SK-MEL-5 (cell line): ENCODE measurements at places on chromosomes 12 and 14.
A peak's percentile ranks its signal among the peaks of the same experiment; 100 is the strongest.

DNA sequence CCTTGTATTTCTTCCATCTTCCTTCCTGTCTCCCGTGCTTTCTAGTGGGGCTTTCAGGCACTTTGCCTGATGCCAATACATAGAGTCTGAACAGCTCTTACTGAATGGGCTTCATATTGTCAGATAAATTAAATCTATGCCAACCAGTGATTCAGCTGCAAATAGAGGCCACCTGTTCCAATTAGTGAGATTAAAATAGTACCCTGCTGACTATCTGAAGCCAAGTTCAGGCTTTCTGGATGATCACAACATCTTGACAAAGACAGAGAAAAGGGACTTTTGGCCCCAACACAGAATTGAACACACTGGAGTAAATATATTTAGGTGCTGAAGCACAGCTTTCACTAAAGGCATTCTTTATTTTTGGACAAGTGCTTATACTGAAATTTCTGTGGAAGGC is 11.8 kb downstream of the TMCC3 start:
- no peak for DNase-seq

DNA sequence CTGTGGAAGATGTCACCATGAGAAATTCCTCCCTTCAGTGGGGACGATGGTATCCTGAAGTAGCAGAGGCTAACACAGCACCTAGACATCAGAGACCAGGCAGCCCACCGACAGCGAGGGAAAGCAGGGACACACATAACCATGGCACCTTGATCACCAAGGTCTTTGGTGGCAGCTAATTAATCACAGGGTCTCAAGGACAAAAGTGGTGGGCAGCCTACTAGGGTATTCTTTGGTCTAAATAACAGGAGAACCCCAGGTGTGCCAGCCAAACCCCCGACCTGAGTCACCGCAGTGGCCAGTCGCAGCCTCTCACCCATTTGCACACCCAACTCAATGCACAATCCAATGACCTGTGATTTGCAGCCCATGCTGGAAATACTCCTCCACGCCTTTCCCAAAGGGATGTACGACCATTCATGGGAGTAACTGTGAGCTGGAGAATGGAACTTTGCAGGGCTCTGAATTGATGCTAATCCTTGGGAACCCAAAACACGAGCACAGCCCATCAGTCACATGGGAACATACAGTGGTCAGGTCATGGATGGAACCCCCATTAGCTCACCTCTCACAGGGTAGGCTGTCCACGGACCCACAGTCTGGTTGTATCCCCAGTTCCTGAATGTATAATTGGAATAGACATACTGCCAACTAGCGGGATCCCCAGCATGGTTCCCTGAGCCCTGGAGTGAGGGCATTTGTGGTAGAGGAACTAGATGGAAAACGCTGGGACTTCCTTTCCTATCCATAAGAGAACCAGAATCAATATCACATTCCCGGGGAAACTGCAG is 58.7 kb upstream of the C14orf180 start:
- DNase-seq: no peak

- DNase-seq: peak; percentile 78
Measured at GRCh38 chr12:112900298-112901145, 6.2 kb upstream of the OAS1 start.

DNA sequence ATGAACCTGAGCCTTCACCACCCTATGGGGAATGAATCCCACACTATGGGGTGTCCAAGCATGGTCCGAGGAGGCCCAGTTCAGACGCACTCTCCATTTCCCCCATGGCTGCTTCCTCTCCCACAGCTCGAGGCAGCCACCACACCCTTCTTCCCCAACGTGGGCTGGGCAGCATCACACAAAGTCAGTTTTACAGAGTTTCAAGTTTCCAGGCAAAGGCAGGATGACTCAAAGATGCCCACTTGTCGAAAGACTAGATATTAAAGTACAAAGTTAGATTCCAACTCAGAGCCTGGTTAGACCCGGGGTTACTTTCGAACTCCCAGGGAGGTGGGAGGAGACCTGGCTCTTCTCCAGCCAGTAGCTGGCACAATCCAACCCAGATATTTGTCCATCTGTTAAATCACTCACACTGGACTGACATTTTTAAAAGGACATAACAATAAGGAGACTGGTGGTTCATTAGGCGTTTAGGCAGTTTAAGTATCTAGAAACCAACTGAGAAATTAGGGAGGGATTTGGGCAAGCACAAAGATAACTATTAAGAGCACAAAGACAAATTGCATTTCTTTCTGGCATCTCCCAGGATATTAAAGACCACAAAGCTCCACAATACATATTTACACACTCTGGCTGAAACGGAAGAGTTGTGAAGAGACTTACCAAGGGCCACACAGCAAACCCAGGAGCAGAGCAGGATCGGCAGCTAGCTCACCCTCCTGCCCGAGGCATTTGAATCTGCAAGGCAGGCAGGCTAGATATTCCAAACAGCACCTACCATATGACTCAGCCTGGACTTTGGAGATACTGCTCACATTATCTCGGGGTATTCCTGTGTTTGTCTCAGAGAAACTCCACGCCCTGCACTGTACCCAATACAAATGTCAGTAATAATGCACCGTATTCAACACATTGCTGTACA is 34.8 kb downstream of the TMCC3 start:
- peak; percentile 76 for DNase-seq

DNA sequence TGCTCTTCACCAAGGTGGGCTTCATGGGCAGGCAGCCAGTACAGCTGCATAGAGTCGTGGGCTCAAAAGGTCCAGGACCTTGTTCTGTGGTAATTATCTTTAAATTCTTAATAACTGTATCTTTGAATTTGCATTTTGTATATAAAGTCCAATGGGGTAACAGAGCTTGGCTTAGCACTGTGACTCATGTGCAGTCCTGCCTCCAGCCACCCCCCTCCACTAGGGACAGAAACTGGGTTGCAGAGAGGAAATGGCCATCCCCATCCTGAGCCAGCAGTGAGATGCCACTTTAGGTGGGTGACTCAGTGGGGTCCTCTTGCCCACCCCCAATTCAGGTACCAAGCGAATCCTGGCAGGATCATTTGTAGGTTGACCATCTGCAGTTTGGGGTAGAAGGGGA is 48.1 kb downstream of the EPS8 start:
- DNase-seq: no peak

DNA sequence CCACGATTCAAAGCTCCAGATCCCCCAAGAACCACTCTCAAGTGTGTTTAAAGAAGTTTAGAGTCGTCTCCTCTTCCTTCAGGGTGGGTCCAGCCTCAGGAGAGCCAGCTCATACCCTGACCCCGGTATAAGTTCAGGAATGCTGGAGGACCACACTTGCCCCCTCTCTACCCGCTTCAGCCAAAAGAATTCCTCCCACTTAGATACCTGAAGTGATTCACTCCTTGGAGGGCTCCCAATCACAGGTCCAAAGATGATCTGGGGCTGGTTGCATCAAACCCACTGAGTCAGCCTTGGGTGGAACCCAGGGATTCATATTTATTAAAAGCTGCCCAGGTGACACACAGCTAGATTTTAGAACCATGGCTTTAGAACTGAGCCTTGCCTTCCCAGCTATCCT is 133.5 kb upstream of the PARP11 start:
- no peak for DNase-seq

- DNase-seq: no peak
Measured at GRCh38 chr14:79021766-79022165, 851.6 kb downstream of the NRXN3 start.

DNA sequence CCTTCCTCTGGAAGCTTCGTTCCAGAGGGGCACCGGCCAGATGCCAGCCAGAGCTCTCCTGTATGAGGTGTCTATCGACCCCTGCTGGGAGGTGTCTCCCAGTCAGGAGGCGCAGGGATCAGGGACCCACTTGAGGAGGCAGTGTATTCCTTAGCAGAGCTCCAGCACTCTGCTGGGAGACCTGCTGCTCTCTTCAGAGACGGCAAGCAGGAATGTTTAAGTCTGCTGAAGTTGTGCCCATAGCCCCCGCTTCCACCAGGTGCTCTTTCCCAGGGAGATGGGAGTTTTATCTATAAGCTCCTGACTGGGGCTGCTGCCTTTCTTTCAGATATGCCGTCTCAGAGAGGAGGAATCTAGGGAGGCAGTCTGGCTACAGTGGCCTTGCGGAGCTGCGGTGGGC is 22.2 kb upstream of the NAV3 start:
- no peak for DNase-seq

DNA sequence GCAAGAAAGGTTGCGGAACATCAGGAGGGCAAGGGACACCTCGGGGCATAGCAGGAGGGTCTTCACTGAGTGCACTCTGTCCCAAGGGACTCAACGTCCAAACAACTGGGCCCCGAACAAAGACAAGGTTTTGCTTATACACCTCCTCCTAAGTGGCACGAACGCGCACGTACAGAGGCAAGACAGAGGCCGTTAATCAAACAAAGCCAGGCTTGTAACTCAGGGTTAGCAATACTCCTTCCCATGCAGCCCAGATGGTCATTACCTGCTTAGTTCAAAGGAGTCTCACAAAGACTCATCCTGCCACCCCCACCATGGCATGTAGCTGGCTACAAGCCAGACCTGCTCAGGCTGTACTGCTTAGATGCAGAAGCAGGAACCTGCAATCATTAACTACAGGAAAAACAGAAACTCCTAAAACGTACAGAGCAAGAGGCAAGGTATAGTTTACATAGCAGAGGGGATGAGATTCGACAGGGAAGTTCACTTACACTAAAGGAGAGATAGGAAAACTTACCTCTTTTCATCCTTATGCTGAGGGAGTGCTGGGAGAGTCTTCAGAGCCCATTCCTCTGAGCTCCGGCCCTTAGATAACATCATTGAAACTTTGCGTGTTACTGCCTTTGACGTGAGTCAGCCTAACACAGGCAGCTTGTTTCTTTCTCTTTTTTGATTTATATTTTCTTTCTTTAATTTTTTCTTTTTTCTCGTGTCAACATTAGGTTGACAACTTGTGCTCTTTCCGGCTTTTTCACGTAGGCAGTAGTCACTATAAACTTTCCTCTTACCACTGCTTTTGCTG is 1319.1 kb downstream of the TMEM121 start:
- DNase-seq: no peak

DNA sequence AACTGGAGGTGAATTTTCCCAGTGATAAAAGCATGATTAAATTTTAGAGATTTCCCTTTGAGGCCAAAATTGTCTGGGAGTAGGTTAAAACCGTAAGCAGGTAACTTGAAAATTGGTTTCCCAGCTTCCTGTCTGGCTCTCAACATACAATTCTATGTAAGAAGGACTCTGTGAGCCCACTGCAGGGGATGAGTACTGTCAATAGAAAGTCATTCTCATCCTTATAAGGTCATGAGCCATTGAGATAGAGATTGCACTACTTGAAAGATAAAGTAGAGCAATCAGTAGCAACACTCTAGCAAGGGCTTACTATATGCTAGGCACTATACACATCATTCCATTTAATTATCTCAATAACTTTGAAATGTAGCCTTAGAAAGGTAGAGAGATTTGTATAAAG is 225.6 kb upstream of the HMGA2 start:
- DNase-seq: no peak

DNA sequence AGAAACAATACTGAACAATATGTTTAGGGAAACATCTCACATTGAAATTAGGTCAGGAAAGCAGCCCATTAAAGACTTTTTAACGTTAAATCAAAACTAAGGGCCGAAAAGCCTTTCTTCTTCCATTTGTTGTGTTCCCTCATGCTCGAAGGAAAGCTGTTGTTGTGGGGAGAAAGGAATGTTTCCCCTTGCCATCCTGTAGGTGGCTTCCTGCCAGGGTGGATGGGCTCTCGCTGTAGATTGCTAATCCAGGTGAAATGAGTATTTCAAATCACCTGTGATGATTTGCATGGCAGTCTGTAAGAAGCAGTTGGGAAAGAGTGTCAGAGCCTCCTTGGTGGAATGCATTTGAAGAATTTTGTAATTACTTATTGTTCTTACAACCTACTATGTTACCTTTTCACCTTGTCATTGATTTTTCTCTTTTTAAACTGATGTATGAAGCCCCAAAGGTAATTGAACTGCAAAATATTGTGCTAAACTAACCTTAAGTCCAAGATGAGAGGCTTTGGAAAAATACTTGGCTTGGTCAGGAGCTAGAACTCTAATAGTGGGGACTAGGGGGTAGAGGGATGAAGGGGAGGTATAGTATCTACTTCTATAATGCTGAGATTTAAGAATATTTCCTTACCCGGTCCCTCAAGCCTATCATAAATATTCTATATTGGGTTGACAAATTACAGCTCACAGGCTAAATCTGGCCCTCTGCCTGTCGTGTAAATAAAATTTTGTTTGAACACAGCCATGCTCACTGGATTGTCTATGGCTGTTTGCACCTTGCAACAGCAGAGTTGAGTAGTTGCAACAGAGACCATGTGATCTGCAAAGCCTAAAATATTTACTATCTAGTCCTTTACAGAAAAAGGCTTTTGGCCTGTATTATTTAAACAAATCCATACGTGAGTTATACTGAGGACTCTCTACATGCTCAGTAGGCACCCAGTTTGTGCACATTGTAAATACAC is 7.7 kb upstream of the DCP1B start:
- no peak for DNase-seq

GRCh38 chr12:6752167-6752920 is 597 bp downstream of the MLF2 start:
- DNase-seq: peak; percentile 66

- DNase-seq: no peak
Measured at GRCh38 chr14:90087433-90087832, 25.6 kb downstream of the KCNK13 start.

GRCh38 chr12:5172886-5173285 is 129.2 kb downstream of the KCNA5 start:
- DNase-seq: no peak

GRCh38 chr12:29574500-29574899 is 77.0 kb upstream of the OVCH1 start:
- no peak for DNase-seq

DNA sequence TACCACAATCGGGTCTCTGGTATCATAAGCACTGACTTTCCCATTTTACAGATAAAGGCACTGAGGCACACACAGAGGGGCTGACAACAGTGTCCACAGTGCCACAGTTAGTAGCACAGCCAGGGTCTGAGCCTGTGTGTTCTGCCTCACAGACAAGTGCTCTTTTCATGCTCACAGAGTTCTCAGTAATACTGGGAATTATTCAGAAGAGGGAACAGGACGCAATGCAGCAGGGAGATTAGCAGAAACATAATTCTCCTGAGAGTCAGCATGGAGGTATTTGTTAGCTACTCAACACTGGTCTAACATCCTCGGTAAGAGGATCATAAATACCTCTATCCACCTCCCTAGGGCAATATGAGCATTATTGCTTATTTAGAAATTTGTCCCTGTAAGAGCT is 219.3 kb upstream of the EEA1 start:
- no peak for DNase-seq

DNA sequence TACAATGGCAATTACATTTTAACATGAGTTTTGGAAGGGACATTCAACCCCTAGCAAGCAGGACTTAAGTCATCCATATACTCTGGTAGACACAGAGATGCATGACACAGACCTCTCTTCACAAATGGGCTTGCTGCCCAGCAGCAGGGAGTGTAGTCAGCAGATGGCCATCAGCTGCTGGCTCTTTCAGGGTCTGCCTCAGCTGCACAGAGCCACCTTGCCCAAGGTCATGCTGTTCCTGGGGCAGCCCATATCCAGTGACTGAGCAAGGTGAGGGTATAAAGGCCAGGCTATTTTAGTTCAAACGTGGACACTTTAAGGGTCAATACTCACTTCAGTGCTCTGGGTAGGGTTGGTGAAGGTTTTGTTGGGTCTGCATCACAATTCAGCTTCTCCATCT is 58.3 kb upstream of the JDP2 start:
- no peak for DNase-seq

GRCh38 chr12:80709811-80710726 is 2.6 kb downstream of the MYF6 start:
- peak; percentile 53 for DNase-seq
